ENCODE measurements at places on chromosomes 2 and 18.

DNA sequence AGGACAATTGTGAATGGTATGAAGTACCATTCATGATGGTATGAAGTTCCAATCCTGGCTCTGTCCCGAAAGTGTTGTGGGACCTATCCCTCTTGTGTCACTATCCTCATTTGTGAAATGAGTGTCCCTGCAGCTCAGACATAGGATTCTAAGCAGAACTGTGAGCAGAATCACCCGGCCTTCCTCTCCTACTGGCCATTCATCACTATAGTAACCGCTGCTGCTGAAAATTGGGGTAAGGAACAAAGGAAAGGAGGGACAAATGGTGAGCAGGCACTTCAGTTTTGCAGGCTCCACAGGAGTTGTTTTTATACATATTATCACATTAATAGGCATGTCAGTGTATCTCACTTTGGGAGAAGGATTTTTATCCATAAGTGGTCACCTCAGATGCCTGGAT lies 27.4 kb downstream of the SMYD1 start:
- DNase-seq: no peak

DNA sequence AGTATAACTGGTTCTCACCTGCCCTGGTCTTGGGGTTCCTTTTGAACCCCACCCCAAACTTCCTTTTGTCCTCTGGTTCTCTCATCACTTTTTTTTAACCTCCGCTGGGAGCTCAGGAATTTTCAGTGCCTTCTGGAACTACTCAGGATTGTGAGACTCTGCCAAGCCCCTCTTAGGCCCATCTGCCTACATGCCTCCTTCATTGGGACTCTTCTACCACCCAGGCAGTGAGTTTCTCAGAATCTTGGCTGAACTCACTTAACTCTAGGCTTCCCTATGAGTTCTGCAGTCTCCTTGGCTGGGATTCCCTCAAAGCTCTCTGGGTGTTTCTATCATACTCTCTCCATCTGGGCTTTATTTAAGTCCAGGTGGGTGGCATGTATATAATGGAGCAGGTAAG lies 86.3 kb downstream of the MDH1 start:
- no peak for DNase-seq

DNA sequence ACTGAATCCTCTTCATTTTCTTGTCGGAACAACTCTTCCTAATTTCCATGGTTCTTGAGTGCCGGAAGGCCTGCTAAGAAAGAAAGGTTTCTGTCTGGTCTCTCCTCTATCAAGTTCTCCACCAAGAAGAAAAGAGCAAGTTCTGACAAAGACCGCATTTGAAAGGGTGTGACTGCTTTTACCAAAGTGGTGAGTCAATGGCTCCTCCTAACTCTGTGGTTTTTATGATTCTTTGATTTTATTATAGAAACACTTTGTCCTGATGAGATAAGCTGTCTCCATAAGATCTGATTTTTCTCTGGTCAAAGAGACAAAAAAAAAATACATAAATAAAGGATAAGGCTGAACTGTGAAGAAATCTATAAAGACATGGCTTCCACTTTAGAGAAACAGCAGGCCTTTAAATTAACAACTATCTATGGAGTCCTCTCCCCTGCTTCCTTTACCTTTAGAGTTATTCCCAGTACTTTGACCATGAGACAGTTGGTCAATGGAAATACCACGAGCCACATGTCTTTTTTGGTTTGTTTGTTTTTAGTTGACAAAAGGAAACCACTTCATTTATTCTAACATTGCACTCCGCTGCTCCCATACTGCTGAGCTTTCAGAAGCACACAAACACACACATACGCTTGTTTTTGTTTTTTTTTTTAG lies 67.7 kb downstream of the REL start:
- no peak for DNase-seq

DNA sequence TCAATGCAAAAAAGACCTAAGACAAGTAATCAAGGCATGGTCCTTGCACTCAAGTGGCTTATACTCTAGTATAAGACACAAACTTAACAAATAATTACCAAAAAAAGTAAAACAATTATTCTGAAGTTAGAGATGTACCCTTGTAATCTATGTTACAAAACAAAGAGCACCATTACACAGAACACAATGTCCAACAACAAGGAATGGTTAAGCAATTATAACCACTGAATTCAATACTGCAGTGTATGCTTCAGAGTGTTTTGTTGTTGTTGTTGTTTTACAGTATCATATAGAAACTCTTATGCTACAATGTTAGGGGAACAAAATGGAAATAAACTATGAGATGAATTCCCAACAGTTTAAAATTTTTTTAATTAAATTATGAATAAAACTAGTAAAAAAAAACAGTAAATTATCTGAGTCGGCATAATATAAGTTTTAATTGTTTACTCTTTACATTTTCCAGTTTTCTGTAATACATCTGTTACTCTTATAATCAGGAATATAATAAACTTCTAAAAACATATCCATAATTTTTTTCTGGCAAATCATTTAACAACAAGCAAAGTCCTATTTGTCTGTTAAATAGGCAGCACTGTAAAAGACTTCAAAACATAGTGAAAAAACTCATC lies 29.2 kb downstream of the ROCK2 start:
- DNase-seq: no peak

GRCh38 chr2:20015482-20016083 lies 3.1 kb upstream of the MATN3 start:
- peak; percentile 48 for DNase-seq

GRCh38 chr2:177635696-177636095 lies 243.1 kb downstream of the AGPS start:
- no peak for DNase-seq

- DNase-seq: no peak
Observed at GRCh38 chr2:237223201-237223861, 137.6 kb downstream of the COPS8 start.

DNA sequence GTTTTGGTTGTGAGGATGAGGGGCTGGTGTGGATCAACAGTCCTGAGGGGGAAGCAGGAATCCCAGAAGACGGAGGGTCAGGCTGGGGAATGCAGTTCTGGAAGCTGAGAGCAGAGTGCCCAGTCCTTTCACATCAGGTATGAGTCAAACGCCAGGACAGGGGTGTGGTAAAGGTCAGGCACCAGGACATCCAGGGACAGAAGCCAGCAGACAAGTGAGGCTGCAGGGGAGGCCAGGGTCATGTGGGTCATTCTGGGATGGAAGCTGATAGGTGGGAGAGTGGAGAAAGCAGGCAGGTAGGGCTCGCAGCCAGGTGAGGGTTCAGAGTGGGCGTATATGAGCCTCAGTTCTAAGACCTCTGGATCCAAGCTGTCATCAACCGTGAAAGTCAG lies 12.8 kb upstream of the GNLY start:
- no peak for DNase-seq

GRCh38 chr2:15782009-15782751 lies 158.2 kb upstream of the MYCN start:
- DNase-seq: no peak

GRCh38 chr2:53711271-53711780 lies 56.3 kb upstream of the CHAC2 start:
- DNase-seq: no peak

DNA sequence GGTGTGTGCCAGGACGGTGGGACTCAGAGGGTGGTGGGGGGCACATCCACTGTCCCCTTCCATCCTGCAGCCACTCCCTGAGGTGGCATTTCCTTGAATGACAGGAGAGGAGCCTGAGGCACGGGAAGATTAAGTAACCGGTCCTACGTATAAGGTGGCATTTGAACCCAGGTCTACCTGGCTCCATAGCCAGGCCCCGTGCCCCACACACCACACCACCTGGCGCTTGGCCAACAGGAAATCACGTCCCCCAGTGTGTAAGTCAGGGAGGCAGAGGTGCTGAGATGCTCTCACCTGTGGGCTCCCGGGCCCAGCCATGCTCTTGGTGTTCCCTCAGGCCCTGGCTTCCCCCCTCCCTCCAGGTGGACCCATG lies 53.7 kb downstream of the HPCAL1 start:
- no peak for DNase-seq

- no peak for DNase-seq
Observed at GRCh38 chr2:127874378-127875269, 11.1 kb downstream of the AMMECR1L start.

- no peak for DNase-seq
Observed at GRCh38 chr18:67281746-67282145, 234.8 kb downstream of the DSEL start.

DNA sequence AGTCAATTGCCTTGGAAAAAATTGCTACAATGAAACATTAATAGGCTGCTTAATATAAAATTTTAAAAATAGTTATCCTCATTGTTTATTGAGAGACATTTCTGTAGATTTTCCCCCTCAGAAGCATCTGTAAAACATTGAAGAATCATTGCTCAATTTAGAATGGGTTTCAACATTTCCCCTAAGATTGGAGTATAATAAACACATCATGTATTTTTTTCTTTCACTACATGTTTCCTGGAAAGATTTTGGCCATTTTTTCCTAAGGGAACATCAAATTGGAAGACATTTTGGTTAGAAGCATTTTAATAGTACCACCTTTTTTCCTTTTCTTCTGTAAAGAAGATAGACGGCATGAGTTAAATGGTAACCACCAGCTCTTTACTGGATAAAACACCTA lies 443.2 kb upstream of the SPHKAP start:
- no peak for DNase-seq

DNA sequence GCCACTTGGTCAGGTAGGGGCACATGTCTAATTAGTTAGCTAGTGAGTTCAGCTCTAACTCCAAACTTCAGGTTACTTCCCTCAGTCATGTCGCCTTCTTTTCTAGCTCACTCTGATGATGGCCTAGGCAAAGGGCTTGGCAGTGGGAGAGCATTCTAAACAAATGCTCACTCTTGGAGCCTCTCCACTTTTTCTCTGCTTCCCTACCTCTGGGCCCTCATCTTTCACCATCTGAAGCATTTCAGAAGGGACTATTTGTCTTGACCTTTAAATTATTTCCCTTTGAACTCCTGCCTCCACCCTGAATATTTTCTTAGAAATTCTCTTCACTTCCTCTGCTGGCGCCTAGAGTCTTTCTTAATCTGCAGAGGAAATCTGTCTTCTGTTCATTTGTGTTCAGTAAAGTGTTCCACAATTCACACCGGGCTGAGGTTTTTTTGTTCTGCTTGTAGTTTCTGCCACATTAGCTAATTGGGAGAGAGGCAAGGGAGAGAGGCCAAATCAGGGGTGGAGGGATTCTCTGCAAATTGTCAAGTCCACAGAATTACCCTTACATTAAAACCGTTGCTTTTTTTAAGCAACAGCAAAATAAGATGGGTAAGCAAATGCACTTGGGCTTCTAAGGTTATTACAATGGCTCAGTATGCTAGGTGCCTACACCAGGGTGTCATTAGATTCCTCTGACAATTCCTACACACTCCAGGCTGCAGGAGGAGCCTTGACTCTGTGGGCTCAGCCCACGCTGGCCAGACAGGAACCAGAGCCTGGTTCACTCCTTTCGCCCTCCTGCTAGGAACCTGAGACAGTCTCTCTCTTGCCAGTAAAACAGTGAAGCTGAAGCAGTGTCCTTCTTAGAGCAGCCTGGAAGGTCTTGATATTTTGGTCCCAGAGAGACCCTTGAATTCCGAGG lies 5.5 kb downstream of the MSGN1 start:
- DNase-seq: no peak

DNA sequence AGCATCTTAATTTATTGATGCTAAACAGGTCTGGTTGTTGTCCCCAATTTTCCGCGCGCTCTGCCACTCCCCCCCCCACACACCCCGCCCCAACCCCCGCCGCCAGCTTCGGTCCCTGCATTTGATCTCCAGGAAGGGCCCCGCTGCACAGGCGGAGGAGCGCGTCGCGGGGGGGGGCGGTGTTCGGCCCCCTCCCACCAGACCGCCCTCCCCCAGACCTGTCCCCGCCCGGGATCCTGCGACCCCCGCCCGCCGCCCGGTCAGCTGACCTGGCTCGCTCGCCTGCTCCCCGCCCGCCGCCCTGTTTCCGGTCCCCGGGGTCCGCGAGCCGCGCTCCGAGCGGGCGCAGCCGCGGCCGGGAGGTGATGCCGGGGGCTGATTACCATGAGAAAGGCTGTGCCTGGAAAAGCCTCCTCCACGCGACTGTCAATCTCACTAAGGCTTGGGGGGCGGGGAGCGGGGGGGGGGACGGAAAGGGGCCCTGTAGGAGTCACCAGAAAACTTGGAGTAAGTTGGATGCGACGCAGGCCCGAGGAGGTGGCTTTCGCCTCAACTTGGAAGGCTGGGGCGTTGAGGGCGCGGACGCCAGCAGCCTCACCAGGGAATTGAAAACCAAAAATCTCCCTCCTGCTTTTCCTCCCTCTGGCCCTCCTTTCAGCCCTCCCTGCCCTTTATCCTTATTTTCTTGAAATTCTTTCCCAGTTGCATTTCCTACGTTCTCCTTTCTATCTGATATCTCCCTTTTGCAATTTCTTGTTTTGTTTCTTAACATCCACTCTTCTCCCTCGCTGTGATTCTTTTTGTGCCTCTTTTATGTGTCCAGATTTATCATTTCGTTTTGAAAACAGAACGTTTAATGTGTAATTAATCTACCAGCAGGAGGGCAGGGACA lies 4.4 kb upstream of the ZEB2 start:
- DNase-seq: no peak

GRCh38 chr2:148511883-148512282 lies 132.7 kb upstream of the EPC2 start:
- DNase-seq: no peak

DNA sequence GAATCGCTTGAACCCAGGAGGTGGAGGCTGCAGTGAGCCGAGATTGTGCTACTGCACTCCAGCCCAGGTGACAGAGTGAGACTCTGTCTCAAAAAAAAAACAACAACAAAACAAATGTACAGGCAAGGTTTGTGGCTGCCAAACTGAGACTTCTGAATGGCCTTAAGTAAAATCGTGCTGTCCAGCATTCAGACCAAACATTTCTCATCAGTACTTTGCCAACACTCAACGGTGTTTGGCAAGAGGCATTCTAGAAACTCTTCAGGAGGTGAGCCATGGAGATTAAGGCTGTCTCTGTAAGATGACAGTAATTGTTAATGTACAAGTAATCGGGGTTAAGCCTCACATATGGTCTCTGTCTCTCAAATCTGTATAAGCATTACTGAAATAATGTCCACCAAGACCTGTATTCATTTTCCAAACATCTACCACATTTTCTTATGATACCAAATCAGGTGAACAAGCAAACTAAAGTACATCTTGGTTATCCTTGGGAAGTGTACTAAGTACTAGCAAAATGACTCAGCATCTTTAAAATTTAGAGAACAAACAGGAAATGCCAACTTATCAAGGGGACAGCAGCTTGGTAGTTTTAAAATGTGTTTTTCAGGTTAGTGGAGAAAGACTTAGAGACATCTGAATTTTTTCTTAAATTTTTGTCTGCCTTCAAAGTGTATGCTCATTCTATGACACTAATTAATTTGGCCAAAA lies 29.3 kb downstream of the SERPINE2 start:
- DNase-seq: no peak

All from NCI-H2107 (cell line).